Cardiac fibroblast (primary cell): ENCODE measurements at places on chromosomes 6 and 20.

GRCh38 chr6:5854899-5855298, 151.8 kb downstream of the NRN1 start:
- no peak for DNase-seq

DNA sequence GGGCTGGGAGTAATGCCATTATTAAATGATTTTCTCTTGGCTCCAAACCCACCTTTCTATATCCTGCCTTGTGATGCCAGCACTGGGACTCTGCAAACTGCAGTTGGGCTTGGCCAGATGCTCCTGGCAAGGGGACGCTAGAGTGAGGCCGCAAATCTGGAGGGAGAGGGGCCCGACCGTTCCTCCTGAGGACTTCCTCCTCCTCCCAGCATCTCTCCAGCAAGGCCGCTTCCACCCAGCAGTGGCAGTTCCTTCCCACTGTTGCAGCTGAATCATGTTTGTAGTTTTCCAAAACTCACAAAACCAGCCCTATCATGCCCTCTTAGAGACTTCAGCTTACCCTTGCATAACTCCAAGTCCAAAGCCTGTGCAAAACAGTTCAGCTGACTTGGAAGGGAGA, 244.4 kb downstream of the FOXA2 start:
- no peak for DNase-seq

DNA sequence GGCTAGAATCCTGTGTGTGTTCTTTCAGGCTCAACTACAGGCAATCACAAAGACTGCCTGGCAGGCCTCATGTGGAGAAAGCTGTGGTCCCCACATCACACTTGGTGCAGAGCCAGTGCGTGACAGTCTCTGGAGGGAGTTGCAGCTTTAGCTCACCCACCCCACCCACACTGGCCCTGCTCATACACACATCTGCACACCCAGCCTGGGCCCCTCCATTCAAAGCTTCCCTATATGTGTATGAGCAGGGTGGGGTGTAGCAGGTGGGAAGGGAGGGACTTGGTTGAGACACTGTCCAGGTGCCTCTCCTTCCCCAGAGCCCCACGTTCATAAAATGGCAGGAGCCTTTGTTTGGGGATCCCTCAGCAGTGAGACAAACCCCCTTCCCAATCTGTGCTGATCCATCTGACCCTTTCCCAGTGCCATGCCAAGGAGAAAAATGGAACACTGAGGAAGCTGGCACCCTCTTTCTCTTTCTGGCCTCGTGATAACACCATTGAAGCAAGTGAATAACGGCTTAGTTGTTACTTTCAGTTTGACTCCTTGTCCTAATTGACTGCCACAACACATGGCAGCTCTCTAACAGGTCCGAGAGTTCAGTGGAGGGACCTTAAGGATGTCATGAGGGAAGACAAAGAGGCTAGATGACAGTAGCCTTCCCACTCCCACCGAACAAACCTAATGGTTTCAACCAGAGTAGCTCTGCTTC, 53.8 kb upstream of the NRSN1 start:
- DNase-seq = no peak

GRCh38 chr6:43759907-43760206, 10.2 kb upstream of the VEGFA start:
- DNase-seq = no peak

GRCh38 chr6:22208026-22208425, 88.8 kb downstream of the PRL start:
- no peak for DNase-seq

DNA sequence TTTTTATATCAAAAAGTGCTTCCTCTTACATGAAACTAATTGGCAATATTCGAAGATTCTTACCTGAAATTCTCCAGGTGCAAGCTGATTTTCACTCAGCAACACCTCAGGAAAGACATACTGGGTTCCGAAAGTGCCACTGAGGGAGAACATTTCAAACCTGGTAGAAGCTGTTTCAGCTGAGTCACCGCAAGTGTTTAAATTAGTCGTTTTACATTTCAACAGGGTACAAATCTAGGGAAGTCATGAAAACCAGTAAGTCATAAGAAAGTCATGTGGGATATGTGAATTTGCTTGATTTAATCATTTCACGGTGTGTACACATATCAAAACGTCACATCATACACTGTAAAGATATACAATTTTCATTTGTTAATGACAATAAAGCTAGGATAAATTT, 25.3 kb upstream of the TAAR1 start:
- no peak for DNase-seq

DNA sequence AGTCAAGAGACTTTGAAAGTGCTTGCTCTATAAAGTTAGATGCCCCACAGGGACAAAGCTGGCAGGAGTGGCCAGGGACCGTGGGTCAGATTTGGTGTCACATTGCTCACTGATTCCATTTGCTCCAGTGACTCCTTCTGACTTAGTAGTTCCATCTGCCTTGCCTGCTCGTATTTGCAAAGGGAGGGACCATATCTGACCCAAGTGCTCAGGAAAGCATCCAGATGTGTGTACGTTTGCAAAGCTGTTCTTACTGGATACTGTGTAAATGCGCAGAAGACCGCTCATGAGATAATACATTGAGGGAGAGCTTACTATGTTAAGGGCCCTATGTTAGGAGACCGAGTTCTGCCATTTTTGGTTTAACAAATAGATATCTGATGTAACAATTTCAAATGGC, 21.2 kb upstream of the CCN6 start:
- DNase-seq = no peak

GRCh38 chr6:11585426-11586016, 48.0 kb downstream of the TMEM170B start:
- DNase-seq = peak; percentile 84

- DNase-seq = peak; percentile 69
Observed at GRCh38 chr6:41591859-41592502, 45.8 kb downstream of the FOXP4 start.

- no peak for DNase-seq
Observed at GRCh38 chr6:107290491-107290890, 168.9 kb downstream of the PDSS2 start.
